ENCODE measurements at places on chromosomes 12 and 14.

DNA sequence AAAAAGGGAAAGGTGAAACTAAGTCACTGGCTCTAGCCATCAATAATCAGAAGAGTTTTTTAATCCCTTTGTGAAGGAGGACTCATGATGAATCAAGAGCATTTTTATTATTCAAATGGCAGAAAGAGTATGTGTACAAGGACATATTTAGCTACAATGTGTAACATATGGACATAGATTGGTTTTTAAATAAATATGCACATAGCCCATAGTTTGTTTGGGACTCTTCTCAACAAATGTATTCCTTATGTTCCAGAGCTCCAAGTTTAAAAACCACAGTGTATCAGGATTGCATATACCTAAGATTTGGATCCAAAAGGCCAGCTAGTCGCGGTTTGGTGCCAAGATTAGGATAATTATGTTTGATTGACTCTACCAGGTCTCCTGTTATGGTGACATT lies 104.2 kb downstream of the C12orf50 start:
- no peak for DNase-seq

GRCh38 chr14:45039390-45039789 lies 44.5 kb upstream of the PRPF39 start:
- DNase-seq, result no peak

GRCh38 chr14:74695406-74695805 lies 17.5 kb downstream of the AREL1 start:
- no peak for DNase-seq

DNA sequence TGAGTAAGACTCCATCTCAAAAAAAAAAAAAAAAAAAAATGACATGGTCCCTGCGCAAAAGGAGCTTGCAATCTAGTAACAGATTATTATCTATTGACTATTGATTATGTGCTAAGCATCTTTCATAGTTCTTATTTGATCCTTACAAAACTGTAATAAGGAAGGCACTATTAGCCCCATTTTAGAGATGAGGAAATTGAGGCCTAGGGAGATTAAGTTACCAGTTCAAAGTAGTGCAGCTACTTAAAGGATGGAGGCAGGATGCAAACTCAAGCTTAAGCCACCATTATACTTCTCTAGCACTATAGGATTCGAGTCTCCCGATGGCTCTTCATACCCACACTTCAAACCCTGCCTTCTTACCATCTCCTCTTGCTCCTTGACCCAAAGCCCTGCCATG lies 31.3 kb downstream of the PLXNC1 start:
- no peak for DNase-seq

DNA sequence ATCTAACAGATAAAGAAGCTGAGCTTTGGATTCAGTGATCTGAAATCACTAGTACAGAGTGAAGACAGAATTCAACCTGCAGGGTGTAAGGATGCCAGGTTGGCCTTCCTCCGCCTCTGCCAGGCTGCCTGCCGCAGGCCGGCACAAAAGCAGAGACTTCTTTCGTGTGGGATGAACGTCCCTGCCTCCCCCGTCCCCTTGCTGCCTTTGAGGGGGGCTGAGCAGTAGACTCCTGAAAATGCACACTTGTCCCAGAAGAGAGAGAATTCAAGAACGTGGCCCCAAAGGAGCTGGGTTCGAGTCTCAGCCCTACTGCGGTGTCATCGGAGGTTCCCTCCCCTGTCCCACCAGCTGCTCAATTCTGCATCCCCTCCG lies 154.3 kb downstream of the BCL11B start:
- DNase-seq, result no peak

DNA sequence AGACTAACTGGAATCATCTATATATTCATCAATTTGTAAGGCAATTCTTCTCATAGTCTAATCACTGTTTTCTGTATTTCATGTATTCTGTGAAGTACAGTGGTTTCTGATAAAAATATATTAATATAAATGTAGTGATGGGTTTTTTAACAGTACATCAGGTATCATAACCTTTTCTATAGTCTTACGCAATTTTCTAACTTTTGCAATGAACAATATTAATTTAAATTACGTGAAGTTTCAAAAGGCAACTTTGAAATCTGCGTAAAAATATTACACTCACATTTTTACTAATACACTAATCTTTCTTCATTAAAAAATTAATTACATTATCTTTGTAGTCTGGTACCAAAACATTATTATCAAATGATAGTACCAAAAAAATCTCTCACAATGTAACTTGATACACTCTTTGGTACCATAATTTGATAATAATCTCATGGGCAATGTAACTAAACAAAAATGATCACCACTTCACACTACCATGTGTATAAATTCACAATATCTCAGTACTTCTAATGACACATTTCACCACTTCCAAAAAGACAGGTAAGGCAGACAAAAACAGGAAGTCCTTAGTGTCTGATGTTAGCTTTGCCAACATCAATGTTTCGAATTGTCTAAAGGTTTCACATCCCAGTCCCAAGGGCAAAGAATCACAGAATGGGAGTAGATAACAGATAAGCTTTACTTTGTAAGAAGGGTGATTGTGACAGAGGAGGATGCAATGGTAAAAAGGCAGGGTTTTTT lies 8.7 kb downstream of the DNAI7 start:
- no peak for DNase-seq

GRCh38 chr12:53805791-53806190 lies 54.0 kb upstream of the CISTR start:
- no peak for DNase-seq

DNA sequence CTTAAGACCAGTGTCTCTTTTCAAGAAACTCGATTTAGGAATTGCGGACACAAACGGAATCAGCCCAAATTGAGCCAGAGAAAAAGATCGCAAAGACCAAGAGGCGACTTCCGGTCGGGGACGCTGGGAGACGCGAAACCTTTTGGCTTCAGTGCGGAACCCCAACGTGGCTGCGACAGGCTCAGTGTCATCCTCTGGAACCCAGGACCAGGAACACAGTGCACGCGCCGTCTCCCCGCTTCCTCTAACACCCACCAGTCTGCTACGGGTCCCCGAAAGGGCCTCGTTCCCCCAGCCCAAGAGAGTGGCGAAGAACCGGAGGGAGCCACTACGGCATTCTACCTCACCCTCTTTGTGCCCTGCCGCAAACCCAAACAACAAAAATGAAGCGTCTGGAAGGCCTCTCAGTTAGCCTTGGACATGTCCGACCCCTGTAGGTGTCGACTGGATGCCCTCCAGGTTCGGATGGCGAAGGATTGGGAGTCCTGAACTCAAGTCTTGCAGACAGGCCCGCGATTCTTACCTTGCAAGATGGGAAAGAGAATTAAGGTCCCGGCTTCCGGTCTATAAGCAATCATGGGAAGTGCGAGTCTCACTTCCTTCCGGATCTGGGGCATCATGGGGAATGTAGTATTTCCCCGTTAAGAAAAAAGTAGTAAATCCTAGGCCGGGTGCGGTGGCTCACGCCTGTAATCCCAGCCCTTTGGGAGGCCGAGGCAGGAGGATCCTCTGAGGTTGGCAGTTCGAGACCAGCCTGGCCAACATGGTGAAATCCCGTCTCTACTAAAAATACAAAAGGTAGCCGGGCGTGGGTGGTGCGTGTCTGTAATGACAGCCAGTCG lies at the start of gene RPL6:
Gene RPL6, minus strand, starts transcription at position 542 of the 842 bp plus-strand sequence. CDS start 949 bp downstream, outside the sequence.
- DNase-seq, result peak; percentile 79

DNA sequence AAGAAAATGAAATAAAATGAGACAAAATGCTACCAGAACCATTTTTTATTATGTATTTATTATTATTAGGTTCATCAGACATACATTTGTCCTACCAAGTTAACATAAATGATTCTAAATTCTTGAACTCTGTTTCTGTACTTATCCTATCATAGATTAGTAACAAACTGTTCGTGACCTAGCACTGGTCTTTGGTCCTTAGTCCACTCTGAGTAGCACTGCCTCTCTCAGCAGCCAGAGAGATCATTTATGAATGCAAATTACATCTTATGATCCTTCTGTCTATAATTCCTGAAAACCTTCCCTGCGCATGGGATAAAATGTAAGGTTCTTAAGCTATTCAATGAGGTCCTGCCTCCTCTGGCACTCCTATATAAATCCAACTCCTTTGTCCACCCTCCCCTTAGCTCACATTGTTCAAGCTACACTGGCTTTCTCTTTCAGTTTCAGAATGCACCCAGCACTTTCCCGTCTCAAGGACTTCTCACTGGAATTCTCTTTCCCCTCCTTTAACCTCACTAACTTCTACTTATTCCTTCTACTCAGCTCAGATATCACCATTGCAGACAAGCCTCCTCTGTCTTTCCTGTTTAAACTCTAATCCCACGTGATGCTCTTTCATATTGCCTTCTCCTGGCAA lies 17.1 kb downstream of the PDZRN4 start:
- no peak for DNase-seq

GRCh38 chr14:24075485-24076301 lies 4.3 kb downstream of the CPNE6 start:
- DNase-seq, result no peak

- DNase-seq, result no peak
These were observed 56.7 kb upstream of the KCNMB4 start for GRCh38 chr12:70309348-70309747.

- DNase-seq, result no peak
These were observed 628.9 kb upstream of the TBX3 start for GRCh38 chr12:115312901-115313300.

DNA sequence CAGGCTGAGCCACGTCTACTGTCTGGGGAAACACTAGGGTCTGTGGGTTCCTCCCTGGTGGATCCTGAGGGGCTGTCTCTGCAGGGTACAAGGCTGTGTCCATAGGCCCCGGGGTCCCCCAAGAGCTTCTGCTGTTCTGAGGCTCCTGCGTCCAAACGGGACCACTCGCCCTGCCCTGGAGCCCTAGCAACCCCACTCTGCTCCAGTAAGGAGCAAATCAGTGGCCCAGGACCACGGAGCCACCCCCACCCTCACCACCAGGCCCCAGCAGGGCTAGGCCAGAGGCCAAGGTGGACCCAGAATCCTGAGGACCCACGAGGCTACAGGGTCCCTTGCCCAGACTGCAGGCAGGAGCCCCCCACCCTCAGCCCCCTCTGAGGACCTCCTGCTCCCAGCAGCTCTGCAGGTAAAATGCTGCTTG lies 75.1 kb upstream of the GALNT9 start:
- no peak for DNase-seq

DNA sequence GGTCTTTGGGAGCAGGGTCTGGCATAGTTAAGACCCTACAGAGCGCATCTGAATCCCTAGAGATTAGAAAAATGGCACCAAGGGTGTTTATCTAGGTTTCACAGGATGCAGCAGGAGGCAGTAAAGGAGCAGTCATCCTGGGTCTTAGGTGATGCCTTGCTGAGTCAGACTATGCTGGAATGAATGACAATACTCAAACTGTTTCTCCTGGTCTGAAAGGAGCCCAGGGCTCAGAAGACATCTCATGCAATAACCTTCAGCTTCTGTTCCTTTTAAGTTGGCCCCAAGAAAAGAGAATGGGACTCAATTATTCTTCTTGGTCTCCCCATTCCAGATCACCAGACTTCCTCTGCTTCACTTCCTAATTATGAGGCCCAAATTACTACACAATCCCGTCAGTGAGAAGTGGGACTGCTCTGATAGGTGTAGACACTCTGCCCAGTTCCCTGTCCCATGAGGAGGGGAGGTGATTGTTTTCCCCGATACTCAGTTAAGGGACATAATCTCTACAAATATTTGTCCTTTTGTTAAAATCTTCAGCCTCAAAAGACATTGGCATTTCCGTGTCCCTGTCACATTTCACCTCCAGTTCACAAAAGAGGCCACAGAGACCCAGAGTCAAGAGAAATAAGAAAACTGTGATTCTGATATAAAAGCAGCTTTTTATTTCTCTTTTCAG lies 14.8 kb upstream of the APOF start:
- DNase-seq, result no peak

GRCh38 chr12:30974746-30975500 lies 48.4 kb downstream of the TSPAN11 start:
- DNase-seq, result no peak

DNA sequence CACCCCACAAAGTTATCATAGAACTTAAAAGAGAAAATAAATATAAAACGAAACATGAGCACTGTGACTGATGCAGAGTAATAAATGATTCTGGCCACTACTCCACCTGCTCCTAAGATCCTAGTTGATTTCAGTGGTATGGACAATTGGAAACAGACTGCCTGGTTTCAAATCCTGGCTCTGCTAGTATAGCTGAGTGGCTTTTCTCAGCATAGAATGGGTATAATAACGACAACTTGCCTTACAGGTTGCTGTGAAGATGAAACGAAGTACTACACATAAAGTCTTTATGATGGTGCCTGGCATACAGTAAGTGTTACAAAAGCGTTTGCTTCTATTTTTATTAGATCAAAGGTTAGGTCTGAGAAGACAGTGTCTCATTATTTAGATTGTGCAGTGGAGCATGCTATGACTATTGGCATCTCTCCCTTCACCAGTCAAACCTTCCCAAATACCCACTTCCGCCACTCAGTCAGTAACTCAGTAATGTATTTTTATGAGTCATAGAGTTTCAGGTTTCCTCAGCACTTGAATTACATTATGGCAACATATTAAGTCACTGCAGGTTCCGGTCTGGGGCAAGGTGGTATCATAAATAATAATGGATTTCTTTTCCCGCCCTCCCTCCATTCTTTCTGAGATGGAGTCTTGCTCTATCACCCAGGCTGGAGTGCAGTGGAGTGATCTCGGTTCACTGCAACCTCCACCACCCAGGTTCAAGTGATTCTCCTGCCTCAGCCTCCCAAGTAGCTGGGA lies 29.7 kb upstream of the NR2C1 start:
- no peak for DNase-seq

- DNase-seq, result no peak
These were observed 325.1 kb upstream of the DCN start for GRCh38 chr12:91507754-91508153.

GRCh38 chr14:103700753-103701490 lies 14.3 kb downstream of the XRCC3 start:
- peak; percentile 80 for DNase-seq

DNA sequence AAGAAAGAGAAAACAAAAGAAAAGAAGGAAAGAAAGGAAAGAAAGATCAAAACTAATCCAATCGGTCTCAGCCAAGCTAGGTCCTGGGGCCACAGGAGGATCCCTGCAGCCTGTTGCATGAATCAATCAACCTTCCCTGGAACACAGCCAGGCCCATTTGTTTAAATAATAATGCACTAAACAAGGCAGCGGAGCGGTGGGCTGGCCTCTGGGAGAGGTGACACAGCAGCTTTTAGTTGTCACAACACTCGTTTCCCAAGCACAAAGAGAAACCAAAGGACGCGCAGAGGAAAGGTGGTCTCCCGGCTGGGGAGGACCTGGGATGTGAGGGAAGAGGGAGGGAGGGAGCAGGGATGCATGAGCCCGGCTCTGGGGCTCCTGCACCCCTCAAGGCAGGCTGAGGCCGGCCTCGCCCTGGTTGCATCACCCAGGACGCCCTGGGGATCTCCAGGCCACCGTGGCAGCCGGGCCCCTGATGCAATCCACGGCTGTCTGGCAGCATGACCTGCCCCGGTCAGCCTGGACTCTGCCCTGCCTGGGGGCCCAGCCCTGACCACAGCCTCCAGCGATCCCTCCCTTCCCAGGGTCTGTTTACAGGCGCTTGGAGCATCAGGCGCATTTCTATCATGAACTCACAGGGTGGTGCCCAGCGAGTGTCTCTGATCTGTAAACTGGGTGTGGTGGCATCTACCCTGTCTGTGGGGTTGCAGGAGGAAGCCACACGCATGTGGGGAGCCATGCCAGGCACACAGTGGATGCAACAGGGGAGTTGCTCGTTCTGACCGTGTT lies 32.5 kb downstream of the MMP17 start:
- peak; percentile 85 for DNase-seq

GRCh38 chr14:67679006-67679405 lies 4.6 kb upstream of the VTI1B start:
- no peak for DNase-seq

GRCh38 chr12:92673756-92674155 lies 29.0 kb upstream of the PLEKHG7 start:
- DNase-seq, result no peak

Data from psoas muscle (tissue), 8 donors.